ENCODE measurements at places on chromosomes 16 and 17. TPM values are rescaled to one million over a fixed set of nuclear protein-coding genes. Genes with fewer than 3 reads are reported as not detected.
A peak's percentile ranks its signal among the peaks of the same experiment; 100 is the strongest.

TP53TG3D gene
- total RNA-seq = not detected

CPHXL2 gene
- total RNA-seq = not detected

SEZ6 gene
- 0.46 TPM for total RNA-seq

TBC1D26 gene
- 0.28 TPM for total RNA-seq

CDH15 gene
- not detected for total RNA-seq

CNGB1 gene
- total RNA-seq = not detected

TK1 gene
- total RNA-seq = 23.4 TPM

DPEP3 gene
- not detected for total RNA-seq

NEUROD2 gene
- not detected for total RNA-seq

P3H4 gene
- total RNA-seq = 84.8 TPM

TBC1D3G gene
- total RNA-seq = not detected

DNA sequence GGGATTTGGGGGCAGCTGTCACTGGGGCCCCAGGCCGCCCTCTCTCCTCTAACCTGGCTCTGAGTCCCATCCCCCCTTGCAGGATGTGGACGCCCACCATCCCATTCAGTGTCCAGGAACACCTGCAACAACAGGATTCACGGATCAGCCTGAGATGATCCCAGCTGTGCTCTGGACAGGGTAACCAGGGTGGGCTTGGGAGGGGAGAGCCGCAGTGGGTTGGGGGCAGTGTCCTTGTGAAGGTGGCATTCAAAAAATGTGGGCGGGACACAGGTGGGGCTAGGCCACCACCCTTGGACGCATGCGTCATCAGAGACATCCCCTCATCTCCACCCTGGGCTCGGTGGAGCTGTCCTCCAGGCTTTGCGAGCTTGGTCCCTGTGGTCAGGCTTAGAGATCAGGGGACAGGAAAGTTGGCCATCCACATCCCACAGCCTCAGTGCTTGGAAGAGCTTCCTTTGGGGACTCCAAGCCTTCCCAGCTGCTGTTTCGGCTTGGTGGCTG lies 19.1 kb downstream of the DEXI start:
- DNase-seq = no peak

- no peak for DNase-seq
Observed at GRCh38 chr17:13765701-13766100, 164.0 kb upstream of the HS3ST3A1 start.

DNA sequence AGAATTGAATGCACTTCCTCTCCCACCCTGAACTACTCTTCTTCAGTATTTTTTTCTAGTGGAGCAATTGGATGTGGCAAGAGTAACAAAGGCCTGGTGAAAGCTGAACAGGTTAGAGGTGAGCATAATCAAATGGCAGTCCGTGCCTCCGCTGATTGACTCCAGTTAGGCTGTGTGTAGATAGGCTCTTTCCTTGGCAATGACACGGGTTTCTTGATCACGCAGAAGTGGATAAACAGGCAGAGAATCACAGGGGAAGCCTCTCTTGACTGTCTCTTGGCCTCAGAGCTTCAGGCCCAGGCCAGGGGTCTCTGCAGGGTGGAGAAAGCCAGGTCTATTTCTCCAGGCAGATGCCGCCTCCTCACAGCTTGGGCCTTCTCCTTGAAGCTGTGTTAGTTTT lies 4.2 kb downstream of the CD300LB start:
- peak; percentile 18 for DNase-seq

GRCh38 chr17:50841277-50841948 lies 6.0 kb downstream of the WFIKKN2 start:
- peak; percentile 63 for DNase-seq

DNA sequence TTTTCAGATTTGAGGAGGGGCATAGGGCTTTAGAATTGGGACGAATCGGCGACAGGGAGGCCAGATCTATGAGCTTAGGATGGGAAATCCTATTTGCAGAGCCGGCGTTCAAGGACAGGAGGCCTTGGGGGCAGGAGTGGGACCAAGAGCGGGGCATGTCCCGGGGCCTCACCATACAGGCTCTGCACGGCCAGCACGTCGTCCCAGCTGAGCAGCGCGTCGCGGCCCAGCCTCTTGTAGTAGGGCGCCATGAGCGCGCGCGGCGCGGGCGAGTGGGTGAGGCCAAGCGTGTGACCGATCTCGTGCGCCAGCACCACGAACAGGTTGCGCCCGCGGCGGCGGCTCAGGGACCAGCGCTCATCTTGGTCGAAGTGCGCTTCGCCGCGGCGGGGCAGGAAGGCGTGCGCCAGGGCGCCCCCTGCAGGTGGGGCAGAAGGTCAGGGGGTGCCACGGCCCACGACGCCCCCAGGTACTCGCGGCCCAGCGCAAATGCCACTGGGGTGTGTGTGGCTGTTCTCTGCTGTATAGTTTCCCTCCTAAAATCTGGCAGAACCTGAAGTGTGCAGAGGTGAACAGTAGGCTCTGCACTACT lies 9.3 kb downstream of the C17orf50 start:
- DNase-seq = no peak

- no peak for DNase-seq
Observed at GRCh38 chr17:48492401-48493298, 38.2 kb downstream of the HOXB1 start.

DNA sequence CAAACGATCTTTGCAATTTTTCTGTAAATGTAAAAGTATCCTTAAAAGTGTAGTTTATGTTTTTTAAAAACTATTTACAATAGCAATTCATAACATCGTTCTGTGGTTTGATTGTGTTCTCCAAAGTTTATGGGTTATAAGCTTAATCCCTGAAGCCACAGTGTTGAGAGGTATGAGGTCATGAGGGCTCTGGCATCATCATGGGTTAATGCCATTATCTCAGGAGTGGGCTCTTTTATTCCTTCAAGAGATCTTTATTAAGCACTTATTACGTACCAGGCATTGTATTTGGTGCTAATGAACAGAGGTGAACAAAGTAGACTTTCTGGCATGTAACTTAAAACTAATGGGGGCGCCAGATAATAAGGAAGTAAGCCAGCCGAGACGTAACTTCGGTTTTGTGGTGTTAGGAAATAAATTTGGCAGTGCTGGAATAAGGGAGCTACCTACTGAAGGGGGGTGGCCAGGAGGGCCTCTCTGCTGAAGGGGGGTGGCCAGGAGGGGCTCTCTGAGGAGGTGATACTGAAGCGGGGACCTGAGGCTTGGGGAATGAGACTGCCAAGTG lies 158.1 kb downstream of the VPS53 start:
- no peak for DNase-seq
